ENCODE measurements at places on chromosomes 1 and 21.

DNA sequence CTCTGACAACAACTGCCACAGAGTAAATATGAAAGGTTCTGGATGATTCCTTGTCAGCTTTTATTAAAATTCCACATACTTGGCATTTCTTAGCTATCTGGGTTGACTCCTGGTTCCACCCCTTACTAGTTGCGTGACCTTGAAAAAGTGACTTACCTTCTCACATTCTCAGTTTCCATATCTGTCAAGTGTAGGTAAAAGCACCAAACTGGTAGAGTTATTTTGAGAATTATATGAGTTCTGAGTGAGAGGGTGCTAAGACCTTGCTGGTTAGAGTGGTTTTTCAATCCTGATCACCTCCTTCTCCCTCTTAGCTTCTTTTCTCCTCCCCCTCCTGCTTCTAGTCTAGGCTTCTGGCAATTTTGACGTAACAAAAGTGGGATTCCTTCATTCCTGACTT, 83.4 kb upstream of the ABCD3 start:
- no peak for DNase-seq

- DNase-seq: no peak
Measured at GRCh38 chr21:39980241-39980820, 113.1 kb downstream of the PCP4 start.

GRCh38 chr1:147626739-147627138, 43.6 kb downstream of the ACP6 start:
- no peak for DNase-seq

- no peak for DNase-seq
Measured at GRCh38 chr1:156100205-156100995, 14.1 kb upstream of the LMNA start.

- peak; percentile 99 for DNase-seq
Measured at GRCh38 chr1:179954493-179955286, at the start of gene CEP350. Gene CEP350, plus strand, starts transcription at chr1:179954810. Its CDS starts 31,372 bp downstream, at chr1:179986182.

DNA sequence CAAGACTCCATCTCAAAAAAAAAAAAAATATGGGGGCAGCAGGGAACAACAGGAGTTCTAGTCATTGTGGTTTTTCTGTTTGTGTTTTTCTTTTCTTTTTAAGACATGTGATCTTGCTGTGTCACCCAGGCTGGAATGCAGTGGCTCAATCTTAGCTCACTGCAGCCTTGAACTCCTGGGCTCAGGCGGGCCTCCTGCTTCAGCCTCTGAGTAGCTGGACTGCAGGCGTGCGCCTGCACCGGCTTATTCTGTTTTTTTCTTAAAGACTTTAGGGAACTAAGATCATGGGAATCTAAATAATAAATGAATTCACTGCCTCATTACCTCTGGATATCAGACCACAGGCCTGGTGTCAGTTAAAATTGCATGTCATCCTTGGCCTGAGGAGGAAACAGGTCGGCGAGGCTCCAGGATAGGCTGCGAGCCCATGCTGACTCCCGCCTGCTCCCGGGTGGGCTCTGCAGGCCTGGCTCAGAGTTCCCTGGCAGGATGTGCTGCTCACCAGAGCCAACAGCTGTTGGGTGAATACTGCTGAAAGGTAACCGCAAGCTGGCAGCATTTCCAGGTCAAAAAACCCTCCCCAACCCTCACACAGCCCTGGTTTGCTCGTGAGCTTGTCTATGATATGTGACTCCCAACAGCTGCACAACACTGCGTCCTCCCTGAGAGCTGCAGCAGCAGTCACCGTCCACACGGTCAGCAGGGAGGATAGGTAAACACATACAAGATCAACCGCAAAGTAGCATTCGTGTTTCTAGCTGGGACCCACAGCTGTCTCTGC, 58.1 kb downstream of the SCCPDH start:
- no peak for DNase-seq

DNA sequence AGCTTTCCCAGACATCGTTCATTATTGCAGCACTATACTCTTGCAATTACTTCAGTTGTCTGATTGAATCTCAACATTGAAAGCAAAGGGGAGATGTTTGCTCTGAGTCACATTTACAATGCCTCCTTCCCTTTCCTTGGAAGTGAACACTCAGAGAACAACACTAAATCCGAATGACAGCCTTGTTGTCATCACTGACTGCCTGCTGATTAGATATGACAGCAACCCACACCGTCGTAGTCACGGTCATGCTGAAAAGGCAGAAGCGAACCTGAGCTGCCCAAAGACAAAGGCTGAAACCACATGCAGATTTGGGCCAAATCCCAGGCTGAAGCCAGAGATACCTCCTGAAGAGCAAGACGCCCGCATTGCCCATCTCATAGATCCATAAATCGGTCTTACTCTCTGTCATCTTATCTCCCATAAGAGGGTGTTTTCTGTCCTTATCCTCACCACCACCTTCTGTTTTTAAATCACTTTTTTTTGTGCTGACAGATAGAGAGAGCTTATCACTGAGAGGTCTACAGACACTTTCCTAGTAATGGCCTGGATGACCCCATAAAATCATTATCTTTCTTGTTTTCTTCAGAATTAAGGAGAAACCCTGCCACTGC, 47.5 kb downstream of the TMCO4 start:
- DNase-seq: no peak

DNA sequence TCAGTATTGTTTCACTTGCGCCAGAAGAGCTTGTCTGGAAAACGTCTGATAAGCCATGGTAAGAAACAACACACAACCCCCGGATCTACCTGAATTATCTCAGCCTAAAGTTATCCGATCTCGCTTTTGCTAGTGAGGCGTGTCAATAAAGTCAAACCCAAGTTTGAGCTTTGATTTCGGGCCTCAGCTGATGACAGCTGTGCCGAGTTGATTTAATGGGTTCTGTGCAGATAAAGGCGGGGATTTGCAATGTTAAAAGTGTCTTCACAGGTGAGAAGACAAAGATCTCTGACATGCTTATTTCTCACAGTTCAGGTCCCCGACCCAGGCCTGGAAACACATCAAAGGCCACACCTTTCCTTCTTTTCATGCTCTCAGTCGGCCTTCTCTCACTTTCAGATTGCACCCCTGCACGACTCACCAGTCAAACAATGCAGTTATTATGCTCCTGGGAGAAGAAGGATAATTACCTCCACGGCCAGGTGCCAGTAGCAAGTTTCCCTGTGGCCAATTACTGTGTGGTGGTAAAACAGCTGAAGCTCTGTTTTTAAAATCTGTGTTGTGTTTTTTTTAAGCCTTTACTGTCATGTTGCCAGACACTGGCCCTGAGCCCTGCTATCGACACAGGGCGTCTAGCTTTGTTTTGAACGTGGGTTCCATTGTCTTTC, 245.3 kb upstream of the RUNX1 start:
- no peak for DNase-seq

DNA sequence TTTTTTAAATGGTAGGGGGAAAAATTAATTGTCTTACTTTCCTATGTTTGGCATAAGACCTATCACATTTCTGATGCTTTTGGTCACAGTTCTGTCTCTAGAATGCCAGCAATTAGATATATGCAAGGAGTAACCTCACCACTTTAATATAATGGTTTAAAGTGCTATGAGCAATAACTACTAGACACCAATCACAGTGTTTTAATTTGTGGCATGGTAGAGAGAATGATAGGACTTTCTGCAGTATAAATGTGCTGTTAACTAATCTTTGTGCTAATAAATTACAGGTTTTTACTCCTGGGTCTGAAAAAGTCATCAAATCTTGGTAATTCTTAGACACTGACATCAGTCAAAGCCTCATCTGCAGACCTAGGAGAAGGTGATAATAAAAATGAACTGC, 2110.3 kb downstream of the NCAM2 start:
- DNase-seq: no peak

GRCh38 chr1:11379851-11380250, 99.1 kb upstream of the DISP3 start:
- DNase-seq: no peak

DNA sequence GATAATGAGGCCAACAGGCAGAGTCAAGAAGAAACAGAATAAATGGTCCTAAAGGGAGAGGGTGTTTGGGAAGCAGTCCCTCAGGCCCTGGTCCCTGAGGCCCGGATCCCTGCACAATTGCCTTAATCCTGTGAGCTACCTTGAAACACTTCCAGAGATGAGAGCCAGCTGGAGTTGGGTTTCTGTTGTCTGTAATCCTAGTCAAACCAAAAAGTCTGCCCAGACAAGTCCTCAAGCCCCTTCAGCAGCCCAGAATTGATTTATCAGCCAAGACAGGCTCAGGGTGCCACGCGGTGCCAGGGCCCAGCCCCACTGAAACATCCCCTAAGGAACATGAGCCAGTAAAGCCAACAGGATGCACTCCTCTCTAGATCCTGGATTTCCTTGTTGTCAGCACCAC, 16.4 kb upstream of the CLSTN1 start:
- no peak for DNase-seq

GRCh38 chr1:231338270-231339128, at the start of gene SPRTN:
Gene SPRTN, plus strand, starts transcription at chr1:231338293. Its CDS starts 91 bp downstream, at chr1:231338384.
- DNase-seq: no peak

GRCh38 chr1:147502760-147503159, 38.5 kb upstream of the BCL9 start:
- no peak for DNase-seq

DNA sequence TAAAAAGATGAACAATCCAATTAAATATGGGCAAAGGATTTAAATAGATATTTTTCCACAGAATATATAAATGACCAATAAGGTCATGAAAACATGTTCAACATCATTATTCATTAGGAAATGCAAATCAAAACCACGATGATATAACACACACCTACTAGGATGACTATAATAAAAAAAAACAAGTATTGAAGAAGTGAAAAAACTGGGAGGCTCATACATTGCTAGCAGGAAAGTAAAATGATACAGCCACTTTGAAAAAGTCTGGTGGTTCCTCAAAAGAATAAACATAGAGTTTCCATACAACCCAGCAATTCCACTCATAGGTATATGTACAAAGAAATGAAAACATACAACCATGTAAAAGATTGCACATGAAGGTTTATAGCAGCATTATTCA, 75.7 kb upstream of the RAB4A start:
- DNase-seq: no peak

GRCh38 chr21:39673736-39674135, 61.0 kb downstream of the B3GALT5 start:
- no peak for DNase-seq

DNA sequence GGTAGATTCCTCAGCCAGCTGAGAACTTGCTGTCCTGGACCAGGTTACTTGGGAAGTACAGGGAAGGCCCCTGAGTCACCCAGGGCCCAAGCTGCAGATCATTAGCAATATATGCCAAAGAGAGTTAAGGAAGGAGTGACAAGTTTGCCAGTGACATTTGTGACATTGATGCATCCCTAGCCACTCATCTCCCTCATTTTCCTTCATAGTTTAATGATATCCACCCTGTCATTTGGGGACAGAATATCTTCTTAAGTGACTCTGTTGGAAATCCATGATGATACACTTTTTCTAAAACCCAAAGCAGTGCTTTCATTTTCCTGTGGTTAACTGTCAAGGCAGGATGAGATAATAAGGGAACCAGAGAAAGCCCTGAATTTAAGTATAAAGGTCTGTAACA, 3.2 kb downstream of the TNN start:
- no peak for DNase-seq

DNA sequence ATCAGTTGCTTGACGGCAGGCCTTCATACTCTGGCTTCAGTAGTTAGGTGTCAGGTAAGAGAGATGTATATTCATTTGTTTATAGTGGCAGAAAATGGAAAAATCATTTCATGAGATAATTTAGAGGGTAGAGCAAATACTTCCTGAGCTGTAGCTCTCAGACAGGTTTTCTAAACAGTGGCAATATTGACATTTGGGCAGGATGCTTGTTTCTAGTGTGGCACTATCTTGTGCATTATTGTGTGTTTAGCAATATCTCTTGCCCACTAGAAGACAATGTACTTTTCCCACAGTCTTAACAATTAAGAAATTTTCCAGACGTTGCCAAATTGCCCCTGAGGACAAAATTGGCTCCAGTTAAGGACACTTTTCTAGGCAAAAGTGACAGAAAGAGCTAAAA, 1143.1 kb downstream of the PLA2G4A start:
- DNase-seq: no peak

DNA sequence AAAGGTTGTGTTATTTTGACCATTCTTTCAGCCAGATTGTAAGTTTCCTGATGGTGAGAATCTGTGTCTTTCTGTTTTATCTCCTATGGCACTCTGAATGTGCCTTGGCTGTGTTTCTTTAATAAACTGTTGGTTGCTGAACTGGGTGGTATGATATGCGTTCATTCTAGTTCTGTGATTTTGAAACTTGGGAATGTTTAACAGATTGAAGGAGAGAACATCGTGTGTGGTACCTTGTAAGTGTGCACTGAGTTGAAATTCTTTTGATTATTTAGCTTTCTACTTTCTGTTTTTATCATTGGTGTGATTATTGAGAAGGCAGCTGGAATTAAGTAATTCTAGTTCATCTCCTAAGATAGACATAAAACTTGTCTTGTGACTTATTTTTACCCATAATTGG, 4.6 kb downstream of the BACH1 start:
- DNase-seq: no peak

- DNase-seq: no peak
Measured at GRCh38 chr1:201656311-201657032, 117.5 kb downstream of the NAV1 start.

DNA sequence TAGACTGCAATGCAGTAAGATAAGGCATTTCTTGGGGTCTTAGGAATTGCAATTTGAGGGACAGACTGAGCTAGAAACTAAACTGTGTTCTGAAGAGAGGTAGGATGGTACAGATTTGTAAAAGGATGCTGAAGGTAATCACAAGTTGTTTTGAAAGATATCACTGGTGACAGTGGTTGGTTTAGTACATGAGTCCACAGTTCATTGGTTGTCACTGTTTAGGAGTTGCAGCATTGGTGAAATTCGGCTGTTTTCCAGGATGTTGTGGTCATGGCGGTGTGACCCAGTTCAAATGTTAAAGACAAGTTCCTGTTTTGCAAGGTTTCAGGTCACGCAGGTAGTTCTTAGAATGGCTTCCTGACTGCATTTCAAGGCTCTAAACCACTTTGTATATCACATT, 292.8 kb upstream of the B3GALT2 start:
- peak; percentile 94 for DNase-seq

GRCh38 chr1:51989582-51990477, 670 bp downstream of the RAB3B start:
- DNase-seq: no peak

- no peak for DNase-seq
Measured at GRCh38 chr1:4270651-4271337, 370.7 kb upstream of the C1orf174 start.

DNA sequence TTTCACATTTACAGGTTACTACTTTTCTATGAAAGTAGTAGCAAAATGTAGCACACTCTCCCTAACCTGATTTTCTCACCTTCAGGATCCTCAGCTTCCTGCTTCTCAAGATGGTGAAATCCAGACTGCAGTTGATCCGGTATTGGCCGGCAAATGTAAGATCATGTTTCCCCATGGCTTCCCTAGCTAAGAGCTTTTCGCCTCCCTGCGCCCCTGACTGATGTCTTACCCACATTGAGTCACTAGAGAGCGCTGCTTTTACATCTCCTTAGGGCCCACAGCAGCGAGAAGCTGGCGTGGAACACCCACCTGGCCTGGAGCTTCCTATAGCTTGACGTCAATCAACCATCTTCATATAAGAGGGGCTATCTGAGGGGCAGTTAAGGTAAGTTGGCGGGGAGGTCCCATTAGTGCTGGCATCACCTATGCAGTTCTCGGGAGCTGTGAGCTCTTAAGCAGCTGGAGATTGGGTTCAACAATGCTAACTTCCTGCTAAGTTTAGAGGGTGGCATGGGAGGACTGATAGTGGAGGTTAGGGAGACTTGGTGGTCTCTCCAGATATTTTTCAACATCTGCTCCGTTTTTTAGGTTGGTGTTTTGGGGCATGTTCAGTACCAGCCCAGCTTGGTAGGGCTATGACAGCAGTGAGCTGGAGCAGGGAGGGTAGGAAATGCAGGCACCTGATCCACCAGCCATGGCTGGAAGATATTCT, 5.5 kb downstream of the PTPN7 start:
- peak; percentile 60 for DNase-seq

- no peak for DNase-seq
Measured at GRCh38 chr1:235045034-235045690, 83.5 kb downstream of the TOMM20 start.
